ENCODE measurements at places on chromosomes 11 and 22.

DNA sequence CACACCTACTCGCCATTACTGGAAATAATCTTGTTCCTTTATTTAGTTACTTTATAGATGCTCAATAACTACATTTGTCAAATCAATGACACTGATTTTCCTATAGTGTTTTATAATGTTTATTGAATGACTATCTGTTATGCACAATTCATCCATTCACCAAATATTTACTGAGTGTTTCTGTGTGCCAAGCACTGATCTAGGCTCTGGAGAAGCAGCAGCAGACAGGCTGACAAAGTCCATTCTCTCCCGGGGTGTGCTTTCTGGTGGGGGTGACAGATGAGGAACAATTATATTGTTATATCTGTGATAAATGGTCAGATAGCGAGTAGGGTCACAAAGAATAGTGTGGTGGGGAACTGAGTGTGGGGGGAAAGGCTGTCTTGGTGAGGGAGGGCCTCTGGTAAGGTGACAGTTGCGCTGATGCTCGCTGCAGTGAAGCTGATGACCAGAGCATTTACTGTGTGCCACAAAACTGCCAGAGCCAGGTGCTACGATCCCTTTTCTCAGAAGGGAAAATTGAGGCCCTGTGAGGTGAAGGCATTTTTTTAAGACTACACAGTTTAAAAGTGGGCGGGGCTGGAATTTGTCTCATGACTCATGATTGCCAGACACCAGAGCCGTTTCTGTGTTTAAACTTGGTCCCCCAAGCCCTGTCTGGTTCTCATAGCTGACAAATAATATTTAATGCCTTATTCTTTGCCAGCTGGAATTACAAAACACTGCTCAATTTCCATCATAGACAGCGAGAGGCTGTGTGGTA is 10.2 kb downstream of the PACS1 start:
- DNase-seq, result peak; percentile 56

DNA sequence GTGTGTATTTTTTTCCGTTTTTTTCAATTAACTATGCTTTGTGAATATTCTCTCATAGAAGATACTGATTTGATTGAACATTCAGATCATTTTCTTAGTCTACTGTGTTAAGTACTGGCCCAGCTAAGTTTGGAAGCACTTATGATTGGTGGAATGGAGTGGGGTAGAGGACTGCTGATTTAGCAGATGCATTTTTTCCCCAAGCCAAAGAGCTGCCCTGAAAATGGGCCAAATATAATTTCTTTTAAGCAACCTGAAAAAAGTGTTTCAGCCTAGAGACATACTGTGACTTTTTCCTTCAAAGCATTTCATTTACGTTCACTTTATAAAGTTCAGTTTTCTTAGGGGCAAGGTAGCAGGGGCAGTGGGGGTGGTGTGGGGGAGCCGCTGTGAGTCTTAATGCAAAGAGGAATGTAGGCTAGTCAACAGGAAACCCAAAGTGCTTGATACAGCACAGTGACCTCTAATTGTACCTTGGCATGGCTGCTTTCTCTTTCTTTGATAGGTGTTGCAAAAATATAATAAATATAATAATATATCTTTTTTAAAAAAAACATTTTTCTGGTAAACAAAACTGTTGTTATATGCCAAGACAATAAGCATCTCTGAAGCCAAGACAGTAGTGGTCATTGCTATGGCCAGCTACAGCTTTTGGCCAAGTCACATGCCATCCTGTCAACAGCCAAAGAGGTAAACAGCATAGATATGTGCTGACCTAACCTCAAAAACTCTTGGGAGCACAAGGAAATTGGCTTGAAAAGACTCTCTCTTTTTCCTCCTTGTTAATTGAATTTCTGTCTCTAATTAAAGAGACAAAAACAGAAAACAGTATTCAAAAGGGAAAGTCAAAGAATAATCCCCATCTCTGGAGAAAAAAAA is 58.8 kb downstream of the LIF start:
- DNase-seq, result no peak

- no peak for DNase-seq
Measured at GRCh38 chr11:90243534-90243933, 20.7 kb upstream of the CHORDC1 start.

DNA sequence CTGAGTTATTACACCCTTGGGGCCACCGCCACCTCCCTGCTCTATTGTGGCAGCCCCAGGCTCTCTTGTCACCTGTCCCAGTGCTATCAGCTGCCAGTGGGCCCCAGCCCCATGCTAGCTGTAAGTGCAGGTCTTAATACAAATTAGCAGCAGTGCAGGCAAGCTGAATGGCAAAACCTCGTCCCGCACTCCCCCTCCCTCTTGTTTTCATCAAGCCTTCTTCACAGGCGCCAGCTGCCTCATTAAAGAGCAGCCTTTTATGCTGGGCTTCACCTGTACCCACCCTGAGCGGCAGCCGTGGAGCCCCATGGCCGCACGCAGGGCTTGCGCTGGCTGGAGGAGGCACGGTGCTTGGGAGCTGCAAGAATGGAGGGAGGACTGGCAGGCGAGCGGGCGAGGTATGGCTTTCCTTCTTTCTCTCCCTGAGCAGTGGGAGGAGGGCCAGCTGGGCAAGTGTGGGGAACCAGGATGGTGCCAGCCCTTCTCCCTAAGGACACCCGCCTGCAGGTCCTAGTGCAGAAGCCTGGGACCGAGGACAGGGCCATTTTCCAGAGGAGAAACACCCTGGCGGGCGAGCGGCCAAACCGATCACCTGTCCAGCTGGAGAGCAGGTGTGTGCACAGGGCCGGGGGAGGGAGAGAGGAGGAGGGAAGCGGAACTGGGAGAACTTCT is 70.7 kb downstream of the FLI1 start:
- no peak for DNase-seq

DNA sequence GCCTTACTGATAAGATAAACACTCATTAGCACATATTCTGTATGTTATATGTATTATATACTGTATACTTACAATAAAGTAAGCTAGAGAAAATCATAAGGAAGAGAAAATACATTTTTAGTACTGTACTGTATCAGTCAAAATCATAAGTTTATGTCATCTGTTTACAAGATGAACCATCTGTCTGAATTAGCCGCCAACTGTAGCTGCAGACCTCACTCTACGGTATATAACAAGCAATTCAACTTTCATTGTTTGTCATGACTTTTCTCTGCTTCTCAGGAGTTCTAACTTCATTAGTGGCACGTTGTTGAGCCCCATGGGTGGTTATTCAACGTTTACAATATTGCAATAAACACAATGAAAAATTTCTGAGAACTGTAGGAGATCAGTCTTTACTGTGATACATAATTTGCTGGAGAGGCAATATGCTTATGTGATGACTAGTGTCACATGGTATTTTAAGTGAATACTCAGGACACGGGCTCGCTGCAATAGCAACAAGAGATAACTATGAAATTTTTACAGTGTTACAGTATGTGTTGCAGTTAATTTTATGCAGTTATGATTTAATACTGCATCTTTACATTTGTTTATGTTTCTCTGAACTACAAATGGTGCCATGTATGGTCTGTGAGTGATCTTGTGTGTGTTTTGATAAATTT is 132.2 kb upstream of the CTSC start:
- no peak for DNase-seq

DNA sequence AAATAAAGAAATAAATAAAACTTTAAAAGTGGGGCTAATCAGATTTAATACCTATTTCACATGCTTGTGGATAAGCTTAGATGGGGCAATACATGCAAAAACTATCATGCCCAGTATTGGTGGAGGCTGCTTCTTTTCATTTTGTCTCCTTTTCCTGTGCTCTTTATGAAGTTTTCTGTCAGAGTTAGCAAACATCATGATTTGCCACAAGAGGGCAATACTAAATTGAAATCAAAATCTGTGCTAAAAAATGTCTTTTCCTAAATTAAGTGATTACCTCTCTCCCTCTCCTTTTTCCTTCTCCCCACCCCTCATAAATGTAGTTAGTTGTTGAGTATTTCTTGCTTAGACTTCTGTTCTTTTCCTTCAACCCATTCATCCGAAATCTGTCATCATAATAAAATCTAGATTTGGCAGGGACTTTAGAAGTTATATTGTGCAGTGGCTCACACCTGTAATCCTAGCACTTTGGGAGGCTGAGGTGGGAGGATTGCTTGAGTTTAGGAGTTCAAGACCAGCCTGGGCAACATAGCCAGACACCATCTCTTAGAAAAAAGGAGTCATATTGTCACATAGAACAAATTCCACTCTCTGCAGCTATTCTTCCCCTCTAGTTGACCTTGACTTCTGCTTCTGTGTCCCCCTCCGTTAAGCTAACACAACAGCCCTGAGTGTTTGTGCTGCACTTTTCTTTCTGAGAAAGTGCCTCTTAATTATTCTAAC is 4.7 kb upstream of the ARHGAP42 start:
- no peak for DNase-seq

DNA sequence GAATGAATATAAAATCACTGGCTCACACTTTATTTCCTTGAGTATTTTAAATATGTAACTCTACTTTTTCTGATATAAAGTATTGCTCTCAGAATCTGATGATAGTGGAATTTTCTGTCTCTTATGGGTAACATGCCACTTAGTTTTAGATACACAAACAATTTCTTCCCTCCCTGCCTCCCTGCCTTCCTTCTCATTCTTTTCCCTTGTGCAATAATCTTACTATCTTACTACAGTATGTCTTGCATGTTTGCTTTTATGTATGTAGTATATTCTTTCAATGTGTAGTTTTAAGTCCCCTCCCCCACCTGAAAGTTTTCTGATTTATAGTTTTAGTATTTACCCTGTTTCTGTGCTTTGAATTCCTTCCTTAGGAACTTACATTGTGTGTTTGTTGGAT is 48.4 kb downstream of the INSC start:
- no peak for DNase-seq
